HFF-Myc (cell line): ENCODE measurements at places on chromosomes 3 and 15.
A peak's percentile ranks its signal among the peaks of the same experiment; 100 is the strongest.

DNA sequence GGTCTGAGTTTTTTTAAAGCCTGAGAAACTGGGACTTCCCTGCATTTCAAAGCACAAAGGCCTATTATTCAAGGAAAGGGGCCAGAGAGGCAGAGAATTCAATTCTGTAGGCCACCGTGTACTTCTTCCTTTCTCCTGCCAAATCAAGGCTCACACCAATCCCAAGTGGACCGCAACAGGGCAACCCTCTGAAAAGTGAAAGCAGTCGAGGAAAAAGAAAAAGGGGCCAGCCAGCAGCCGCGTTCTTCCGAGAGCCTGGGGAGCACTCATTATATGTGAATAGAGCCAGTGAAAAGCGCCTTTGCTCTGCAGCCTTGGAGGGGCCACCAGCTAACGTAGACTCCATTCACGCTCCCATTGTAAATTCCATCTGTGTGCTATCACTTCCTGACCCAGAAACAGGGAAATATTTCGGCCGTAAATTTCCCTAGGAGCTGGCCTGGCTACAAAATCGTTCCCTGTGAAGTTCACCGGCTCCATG is 45.9 kb upstream of the THUMPD3 start:
- peak; percentile 19 for DNase-seq

GRCh38 chr3:136624894-136625815 is 127.0 kb downstream of the STAG1 start:
- no peak for DNase-seq

- no peak for DNase-seq
Measured at GRCh38 chr15:23994273-23994672, 307.2 kb upstream of the NDN start.

DNA sequence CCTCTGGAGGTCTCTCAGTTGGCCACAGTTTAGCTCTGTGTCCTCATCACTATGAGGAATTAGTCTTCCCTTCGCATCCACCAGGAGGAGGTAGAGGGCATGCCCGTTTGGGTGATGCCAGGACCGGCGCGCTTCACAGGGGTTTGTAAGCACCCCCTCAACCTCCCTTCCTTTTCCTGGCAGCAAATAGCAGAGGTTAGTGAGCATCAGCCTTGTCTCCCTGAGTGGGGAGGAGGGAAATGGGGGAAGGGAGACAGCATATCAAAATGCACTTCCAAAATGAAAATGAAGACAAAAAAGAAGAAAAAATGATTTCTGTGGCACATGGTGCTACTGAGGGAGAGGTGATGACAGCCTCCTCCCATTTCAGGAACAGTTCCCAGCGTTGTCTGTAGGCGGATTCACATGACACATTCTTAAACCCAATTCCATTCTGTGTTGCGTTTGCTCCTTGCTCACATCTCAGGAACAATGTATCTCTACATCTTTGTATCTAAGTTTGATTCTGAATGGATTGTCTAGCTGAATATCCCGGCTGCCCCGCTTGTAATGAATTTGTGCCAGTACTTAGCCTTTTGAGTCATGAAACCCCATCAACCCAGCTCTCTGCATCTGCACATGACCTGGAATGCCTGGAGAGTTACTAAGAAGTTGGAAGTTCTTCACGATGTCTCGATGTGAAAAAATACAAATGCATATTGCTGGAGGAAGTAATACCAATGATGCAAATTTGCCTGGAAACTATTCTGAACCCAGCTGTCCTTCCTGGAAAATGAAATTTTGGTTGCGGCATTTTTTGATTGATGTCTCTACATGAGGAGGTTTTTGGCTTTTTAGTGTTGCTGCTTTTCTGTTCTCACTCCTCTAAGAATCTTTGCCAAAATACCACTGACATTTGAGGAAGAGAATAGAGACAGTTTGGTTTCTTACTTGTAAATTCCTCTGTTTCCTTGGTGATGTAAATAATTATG is 45.2 kb downstream of the TYRO3 start:
- DNase-seq: no peak

- DNase-seq: no peak
Measured at GRCh38 chr3:69104586-69104985, 17.8 kb downstream of the LMOD3 start.

DNA sequence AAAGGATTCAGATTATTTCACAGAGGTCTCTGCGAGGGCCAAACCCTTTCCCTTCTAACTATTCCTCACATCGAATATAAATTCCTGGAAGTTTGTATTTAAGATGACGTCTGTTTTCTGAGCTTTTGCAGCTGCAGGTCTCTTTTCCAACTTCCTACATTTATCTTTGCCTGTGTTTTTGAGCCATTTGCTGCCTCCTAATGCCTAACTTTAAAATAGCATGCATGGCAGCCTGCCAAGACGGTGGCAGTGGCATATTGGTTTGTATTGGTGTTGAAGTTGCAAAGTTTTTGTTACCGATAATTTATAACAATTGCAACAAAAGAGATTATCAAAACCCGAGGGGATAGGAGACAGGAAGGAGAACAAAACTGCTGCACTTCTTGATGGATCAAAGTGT is 187.1 kb upstream of the DNAJC19 start:
- DNase-seq: no peak

GRCh38 chr3:186670155-186670554 is 4.3 kb downstream of the HRG start:
- DNase-seq: no peak

GRCh38 chr3:167710552-167710951 is 24.1 kb downstream of the PDCD10 start:
- DNase-seq: no peak
